ENCODE measurements at places on chromosomes 4 and X.

DNA sequence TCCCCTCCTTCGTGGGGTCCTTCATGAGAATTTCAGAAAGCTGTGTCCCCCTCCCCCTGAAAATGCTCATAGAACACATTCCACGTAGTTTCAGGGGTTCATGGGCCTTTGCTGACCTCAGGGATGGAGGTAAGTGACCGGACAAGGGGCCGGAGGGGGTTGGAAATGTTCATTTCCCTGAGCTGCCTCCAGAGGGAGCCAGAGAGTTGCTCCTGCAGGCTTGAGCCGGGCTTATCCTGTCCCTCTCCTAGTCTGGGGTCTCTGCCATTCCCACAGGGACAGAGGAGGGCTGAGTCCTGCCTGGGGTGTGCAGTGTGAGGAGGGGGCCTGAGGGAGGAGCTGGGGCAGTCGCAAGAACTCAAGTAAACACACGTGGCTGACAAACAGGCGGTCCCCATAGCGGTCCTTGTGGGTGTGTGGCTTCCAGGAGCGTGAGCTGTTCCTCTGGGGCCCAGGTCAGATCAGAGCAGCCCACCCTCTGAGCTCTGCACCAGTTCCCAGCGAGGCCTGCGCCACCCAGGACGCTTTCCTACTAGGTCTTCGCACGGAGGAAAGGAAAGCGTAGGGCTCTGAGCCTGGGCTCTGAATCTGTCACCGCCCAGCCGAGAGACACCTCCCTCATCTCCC lies 62.5 kb downstream of the WFS1 start:
- peak; percentile 4 for DNase-seq

GRCh38 chr4:147994076-147994475 lies 262.2 kb downstream of the ARHGAP10 start:
- no peak for DNase-seq

GRCh38 chr4:72084587-72085011 lies 52.8 kb downstream of the NPFFR2 start:
- no peak for DNase-seq

DNA sequence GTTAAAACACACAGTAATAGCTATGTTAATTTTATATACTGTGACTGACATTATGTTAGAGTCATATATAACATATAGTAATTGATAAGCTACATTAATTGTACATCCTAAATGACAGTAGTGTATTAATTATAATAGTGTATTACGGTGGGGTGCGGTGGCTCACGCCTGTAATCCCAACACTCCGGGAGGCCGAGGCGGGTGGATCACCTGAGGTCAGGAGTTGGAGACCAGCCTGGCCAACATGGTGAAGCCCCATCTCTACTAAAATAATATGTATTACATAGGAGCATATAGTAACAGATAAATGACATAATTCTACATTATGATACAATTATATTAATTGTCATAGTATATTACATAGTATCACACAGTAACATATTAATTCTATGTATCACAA lies 12.2 kb downstream of the ASMTL start:
- no peak for DNase-seq

- DNase-seq, result no peak
Observed at GRCh38 chr4:128670513-128670912, 139.0 kb upstream of the JADE1 start.

DNA sequence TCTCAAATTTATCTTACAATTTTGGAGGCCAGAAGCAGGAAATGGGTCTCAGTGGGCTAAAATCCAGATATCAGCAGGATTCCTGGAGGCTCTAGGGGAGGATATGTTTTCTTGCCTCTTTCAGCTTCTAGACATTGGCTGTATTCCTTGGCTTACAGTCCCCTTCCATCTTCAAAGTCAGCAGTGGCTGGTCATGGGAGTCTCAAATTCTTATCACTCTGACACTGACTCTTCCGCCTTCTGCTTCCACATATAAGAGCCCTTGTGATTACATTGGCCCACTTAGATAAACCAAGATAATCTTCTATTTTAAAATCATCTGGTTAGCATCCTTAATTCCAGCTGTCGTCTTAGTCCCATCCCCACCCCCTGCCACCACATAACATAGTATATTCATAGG lies 113.0 kb downstream of the PCDH7 start:
- no peak for DNase-seq

DNA sequence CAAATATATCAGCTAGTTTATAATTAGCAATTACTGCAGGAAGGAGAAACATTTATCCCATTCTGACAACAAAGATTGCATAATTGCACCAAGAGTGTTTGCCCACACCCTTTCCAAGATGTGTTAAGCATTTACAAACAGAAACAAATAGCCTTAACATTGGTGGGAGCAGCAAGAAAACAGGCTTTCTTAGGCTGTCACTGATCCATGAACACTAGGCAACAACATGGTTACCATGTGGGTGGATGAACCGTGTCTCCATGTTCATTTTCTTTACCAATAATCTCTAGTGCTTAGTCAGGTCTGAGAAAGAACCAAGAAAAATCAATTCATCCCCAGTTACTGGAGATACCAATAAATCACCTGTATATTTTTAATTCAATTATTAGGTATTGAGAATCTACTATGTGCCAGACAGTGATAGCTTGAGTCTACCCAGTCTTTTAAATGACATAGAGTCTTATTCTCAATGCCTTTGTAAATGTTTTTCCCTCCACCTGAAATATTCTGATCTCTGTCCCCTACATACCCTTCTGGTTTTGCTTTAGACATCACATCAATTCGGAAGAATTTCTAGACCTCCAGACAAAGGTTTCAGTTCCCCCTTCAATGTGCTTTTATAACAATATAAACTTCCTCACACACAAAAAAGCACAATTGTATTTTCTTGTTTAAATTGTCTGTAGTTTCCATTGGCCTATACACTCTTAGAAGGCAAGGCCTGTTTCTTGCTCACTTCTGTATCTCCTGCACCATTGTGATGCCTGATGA lies 286.6 kb downstream of the PPP1R2C start:
- no peak for DNase-seq

- no peak for DNase-seq
Observed at GRCh38 chrX:139058831-139059495, 347.4 kb upstream of the FGF13 start.

DNA sequence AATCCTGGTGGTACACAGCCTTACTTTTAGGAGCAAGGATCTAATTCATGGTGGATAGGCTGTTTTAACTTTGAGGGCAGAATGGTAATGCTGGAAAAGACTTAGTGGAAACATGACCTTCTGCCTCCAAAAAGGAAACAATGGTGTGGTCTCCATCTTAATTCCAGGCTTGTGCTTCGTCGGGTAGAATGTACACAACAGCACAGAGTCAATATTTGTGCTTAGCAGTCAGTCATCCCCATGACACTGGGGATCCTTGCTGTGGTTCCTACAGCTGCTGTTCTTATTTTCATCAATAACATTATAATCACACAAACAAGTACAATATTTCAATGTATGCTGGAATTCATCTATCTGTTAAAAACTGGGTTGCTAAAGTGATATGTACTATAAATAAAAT lies 104.4 kb downstream of the HHIP start:
- no peak for DNase-seq

DNA sequence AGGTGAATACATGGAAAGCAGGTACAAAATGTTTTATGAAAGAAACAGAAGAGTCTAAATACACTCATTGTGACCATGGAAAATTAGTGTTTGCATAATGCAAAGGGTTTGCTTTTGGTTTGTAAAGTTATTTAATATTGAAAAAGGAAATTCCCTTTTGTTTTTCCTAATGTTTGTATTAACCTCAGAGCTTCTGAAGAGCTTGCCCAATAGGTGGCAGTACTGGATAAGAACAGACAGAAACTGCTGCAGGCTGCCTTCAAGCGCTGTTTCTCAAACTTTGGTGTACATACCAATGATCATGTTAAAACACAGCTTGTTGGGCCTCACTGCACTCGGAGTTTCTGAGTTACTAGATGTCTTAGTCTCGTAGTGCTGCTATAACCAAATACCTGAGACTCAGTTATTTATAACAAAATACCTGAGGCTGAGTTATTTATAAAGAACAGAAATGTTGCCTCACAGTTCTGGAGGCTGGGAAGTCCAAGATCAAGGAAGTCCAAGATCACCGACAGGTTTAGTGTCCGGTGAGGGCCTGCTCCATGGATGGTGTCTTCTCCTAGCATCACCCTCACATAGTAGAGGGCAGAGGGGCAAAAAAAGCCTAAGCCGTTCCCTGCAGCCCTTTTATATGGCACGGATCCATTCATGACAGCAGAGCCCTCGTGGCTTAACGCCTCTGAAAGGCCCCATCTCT lies 54.2 kb downstream of the SUPT20HL2 start:
- DNase-seq, result peak; percentile 65
